ENCODE measurements at places on chromosomes 11 and 22. TPM values are rescaled to one million over a fixed set of nuclear protein-coding genes. Genes with fewer than 3 reads are reported as not detected.

- no peak for DNase-seq
Measured at GRCh38 chr22:25722223-25722622, 19.8 kb upstream of the MYO18B start.

- no peak for DNase-seq
Measured at GRCh38 chr11:94814272-94814976, 46.3 kb downstream of the AMOTL1 start.

DNA sequence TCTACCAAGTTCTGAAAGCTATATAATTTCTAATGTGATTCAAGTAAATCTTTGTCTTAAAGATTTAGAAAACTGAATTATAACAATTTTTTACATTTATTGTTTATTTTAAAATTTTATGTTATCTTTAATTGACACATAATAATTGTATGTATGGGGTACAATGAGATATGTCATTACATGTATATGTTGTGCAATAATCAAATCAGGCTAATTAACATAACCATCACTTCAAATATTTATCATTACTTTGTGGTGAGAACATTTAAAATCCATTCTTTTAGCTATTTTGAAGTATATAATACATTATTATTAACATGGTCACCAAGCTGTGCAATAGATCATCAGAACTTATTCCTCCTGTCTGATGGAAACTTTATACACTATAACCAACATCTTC, 181.1 kb downstream of the DDX10 start:
- DNase-seq, result no peak

The PI4KA gene
- 65.3 TPM for total RNA-seq

DNA sequence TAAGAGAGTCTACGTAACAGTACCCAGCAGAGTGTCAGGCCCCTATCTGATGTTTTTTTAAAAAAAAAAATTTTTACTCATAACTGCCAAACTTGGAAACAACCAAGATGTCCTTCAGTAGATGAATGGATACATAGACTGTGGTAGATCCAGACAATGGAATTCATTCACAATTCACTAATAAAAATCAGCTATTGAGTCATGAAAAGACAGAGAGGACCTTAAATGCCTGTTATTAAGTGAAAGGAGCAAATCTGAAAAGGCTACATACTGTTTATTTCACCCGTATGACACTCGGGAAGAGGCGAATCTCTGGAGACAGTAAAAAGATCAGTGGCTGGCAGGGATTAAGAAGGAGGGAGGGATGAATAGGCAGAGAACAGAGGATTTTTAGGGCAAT, 541.4 kb upstream of the TENM4 start:
- no peak for DNase-seq
